ENCODE measurements at places on chromosomes 3 and 15.

DNA sequence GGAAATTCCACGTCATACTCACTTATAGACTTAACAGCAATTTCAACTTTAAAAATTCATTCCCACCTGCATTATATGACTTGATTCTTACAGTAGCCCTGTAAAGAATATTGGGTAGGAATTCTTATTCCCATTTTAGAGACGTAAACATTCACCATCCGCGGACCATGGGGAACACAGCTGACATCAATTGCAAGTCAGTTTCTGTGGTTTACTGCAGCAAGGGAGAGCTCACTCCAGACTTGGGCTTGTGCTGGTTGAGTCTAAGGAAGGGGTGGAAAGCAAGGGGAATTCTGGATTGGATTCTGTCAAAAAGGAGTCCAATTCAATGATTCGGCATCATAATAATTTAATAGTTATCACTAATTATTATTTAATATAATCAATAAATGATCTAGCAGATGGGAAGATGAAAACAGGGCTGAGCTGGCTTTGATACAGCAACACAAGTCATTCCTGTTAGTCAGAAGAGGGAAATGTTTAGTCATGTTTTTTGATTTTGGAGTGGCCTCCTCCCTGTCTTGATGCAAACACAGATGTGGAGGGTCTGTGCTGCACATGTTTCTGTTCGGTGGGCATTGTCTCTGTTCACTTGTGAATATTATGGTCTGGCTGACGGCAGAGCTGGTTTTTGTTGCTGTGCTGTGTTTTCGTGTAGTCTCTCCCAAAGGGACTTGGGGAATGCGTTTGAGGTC, 9.7 kb downstream of the LIPC start:
- DNase-seq, result no peak

GRCh38 chr3:1139071-1139470, 46.2 kb downstream of the CNTN6 start:
- no peak for DNase-seq

DNA sequence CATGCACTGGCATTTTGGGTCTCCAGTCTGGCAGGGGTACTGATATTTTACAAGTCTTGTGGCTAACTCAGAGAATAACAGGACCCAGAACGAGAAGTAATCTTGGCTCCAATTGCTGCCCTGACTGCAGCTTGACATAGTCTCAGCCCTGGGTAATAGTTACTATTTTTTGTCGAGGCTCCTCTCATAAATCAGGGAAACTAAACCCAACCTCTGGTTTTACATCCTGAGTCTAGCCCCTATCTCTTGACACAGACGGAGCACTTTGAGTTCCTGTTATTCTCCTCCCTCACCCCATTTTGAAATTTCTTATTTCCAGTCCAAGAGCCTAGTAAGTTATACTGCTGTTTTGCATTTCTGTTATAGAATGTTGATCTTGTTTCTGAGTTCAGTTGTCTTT, 276.1 kb upstream of the GOLIM4 start:
- DNase-seq, result no peak

DNA sequence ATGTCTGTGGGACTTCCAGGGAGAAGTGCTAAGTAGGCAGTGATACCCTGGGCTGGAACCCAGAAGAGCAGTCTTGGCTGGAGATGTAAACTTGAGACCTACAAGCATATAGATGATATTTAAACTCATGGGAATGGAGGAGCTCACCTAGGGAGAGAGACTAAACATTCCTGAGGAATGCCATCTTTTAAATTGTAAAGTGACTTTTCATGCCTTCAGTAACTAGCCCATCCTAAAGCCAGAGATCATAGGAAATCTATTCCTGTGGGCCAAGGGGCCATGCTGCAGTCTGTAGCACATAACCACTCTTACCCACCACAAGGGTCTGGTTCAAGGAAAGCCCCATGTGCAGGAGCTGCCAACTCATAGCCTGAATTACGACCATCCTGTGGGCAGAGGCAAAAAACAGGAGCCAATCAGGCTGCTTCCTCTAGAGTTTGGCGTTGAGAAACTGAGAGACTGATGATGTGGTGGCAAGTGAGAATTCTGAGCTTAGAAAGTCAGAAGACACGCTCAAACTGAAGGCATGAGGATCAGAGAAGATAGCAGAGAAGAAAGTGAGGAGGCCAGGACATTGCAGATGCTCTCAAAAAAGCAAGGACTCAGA, 37.5 kb downstream of the CTDSPL start:
- DNase-seq, result no peak

DNA sequence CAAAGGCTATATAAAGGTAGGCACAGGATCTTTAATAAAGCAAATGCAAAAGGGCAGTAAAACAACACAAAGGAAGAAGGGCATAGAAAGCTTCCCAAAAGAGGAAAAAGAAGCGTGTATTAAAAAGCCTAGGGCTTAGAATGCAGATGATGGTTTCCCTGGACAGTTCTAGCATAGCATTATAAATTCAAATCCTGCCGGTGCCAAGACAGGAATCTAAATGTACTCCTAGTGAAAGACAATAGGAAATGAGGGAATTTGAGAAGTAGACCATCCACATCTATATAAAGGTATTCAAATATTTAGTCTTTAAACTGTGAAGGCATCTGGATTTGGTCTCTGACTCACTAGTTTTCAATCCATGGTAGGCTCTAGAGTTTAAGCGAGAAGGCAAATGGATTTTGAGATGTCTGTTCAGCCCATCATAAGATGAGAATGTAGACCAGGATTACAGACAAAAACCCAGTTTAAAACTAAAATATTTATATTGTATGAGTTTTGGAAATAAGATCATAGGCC, 431.8 kb downstream of the TBL1XR1 start:
- DNase-seq, result no peak

GRCh38 chr3:173886-174285, 22.7 kb upstream of the CHL1 start:
- DNase-seq, result no peak

GRCh38 chr3:53711387-53711786, 134.8 kb downstream of the CHDH start:
- DNase-seq, result no peak

- DNase-seq, result no peak
These were observed 60.8 kb downstream of the DAPK2 start for GRCh38 chr15:63985221-63986184.

DNA sequence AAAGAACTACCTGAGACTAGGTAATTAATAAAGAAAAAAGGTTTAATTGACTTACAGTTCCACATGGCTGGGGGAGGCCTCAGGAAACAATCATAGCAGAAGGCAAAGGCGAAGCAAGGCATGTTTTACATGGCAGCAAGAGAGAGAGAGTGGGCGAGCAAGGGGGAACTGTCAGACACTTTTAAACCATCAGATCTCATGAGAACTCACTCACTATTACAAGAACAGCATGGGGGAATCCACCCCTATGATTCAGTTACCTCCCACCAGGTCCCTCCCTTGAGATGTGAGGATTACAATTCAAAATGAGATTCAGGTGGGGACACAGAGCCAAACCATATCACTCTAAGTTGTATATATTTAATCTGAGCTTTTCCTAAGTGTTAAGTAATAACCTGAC, 79.0 kb upstream of the MLF1 start:
- DNase-seq, result no peak

Measured in NCI-H1105 (cell line).